ENCODE measurements at places on chromosomes 3 and 15.

- DNase-seq = no peak
Measured at GRCh38 chr15:59622289-59622688, 10.7 kb downstream of the GCNT3 start.

DNA sequence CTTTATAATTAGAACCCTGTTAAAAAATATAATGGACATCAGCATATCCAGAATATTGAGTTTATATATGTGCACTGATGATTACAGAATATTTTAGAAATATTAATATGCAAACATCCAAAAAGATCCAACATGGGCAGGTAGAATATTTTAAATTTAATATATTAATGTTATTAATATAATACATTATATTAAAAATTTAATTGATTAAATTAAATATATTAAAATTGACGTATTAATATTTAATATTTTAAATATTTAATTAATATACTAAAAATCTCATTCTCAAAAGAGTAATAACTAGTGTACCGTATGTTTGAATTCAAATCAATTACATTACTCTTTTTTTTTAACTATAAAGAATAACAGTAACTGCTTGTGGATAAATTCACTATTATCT is 73.8 kb upstream of the FURIN start:
- DNase-seq = no peak

DNA sequence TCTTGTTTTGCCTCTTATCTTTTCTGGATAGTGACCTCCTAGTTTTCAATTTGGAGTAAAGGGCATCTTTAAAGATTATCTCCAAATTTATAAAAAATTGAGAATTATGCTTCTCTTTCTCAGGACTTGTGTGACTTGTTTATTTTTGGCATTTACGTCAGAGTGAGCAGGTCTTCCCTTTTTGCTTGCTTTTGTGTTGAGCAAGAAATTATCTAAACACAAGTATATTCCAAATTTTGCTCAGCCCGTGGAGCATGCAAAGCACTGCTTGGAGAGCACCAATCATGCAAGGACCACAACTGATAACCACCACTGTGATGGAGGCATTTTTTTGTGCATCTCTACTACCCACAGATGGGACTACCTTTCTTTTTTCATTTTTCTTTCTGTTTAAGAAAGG is 7.1 kb downstream of the SLC25A26 start:
- DNase-seq = no peak

DNA sequence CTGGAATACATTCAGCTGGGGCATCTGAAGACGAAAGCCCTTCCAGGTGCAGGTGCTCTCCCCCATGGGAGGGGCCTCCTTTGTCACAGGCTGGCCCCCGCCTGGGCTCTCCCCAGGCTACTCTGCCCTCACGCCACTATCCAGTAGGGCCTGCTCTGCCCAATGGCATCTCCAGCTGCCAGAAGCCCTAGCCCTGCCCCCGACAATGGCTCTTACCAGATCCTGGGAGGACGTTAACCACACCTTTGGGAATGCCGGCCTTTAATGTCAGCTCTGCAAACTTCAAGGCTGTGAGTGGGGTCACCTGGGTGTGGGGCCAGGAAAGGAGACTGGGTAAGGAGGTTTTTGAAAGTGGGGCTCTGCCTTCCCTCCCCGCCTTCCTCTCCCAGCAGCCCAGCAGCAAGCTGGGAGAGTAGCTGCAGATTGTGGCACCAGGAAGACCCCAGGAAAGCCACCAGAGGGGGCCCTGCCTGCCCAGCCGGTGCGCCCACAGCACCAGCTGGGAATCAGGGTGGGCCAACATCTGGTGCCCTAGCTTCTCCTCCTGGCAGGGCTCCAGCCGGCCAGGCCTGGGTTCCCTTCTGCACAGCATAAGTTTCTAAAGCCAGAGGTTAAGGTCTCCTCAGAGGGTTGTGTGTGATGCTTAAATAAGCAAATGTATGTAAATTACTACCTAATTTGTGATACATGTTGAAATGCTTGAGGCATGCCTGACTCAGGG is 40.4 kb upstream of the SLC41A3 start:
- peak; percentile 32 for DNase-seq

- no peak for DNase-seq
Measured at GRCh38 chr3:151265866-151266265, 12.5 kb downstream of the P2RY14 start.

- no peak for DNase-seq
Measured at GRCh38 chr3:117873249-117873600, 1161.4 kb downstream of the IGSF11 start.

DNA sequence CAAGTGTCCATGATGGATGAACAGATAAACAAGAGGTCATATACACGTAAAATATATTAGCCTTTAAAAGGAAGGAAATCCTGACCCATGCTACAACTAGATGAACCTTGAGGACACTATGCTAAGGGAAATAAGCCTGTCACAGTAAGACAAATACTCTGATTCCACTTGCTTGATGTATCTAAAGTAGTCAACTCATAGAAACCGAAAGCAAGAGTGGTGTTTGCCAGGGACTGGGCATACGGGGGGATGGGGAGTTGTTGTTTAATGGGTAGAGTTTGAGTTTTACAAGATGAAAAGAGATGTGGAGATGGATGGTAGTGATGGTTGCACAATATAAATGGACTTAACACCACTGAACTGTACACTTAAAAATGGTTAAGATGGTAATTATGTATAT is 65.4 kb downstream of the C3orf70 start:
- no peak for DNase-seq

DNA sequence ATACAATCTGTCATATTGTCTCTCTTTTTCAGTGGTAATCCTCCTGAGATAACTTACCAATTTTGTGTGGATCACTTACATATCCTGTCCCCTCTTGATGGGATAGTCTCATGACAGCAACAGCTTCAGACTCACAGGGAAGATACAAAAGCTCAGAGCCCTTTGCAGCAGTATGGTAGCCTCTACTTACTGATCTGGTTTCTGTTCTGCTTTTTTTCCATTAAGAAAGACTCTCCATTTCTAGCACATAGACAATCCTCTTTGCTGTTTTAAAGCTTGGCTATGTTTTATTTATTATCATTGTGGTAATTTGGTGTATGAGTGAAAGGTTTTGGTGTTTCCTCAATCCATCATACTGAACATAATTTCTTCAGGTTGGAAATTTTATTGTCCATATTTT is 25.4 kb upstream of the SOX14 start:
- DNase-seq = no peak

- no peak for DNase-seq
Measured at GRCh38 chr3:135310317-135310716, 515.3 kb downstream of the EPHB1 start.

- DNase-seq = no peak
Measured at GRCh38 chr3:172129498-172129849, 90.1 kb downstream of the FNDC3B start.

DNA sequence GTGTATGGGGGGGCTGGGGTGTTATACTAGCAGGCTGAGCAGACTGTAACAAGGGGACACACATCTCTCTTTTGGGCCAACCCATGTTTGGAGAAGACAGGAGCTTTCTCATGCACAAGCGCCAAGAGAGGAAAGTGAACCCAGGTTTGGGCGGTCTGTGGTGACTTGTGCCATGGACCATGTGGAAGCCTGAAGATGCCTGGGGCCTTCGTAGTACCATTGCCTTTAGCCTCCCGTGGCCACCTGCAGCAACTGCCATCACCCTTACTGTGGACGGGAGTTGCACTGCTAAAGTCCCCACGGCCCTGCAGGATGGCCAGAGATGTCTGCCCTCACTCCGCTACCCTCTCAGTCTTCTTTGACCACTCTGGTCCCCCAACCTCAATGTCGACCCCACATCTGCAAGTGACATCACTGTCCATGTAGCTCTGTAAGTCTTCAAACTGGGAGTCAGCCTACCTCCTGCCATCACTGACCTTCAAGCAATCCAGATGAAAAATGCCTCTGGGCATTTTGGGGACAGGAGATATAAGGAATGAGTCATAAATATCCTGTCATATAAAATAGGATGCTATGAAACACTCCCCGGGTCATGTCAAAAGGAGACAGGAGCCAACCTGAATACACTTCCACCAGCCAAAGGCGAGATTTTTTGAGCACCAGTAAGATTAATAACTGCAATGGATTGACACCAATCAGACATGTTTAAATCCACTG is 74.7 kb upstream of the C15orf39 start:
- DNase-seq = no peak

- DNase-seq = no peak
Measured at GRCh38 chr3:149955449-149955848, 15.2 kb downstream of the PFN2 start.

DNA sequence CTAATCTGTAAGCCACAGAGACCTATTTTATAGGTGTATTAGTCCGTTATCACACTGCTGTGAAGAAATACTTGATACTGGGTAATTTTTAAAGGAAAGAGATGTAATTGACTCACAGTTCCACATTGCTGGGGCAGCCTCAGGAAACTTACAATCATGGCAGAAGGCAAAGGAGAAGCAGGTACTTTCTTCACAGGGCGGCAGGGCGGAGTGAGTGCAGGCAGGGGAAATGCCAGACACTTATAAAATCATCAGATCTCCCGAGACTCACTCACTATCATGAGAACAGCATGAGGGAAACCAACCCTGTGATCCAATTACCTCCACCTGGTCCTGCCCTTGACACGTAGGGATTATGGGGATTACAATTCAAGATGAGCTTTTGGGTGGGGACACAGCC is 108.7 kb downstream of the GALK2 start:
- no peak for DNase-seq

DNA sequence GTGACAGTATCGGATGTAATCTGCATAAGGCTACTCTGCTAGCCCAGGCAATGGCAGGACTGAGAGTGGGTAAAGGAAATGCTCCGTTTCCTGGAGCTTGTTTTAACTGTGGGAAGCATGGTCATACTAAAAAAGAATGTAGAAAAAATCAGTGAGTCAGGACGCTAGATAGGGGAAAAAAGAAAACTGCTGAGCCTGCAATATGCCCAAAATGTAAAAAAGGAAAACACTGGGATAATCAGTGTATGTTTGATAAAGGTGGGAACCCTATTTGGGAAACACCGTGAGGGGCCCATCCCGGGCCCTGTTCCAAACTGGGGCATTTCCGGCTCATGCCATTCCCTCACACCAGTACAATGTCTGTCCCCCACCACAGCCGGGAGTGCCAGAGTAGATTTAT is 775.8 kb downstream of the ZPLD1 start:
- DNase-seq = no peak

- DNase-seq = no peak
Measured at GRCh38 chr3:110677506-110677905, 394.1 kb upstream of the NECTIN3 start.

DNA sequence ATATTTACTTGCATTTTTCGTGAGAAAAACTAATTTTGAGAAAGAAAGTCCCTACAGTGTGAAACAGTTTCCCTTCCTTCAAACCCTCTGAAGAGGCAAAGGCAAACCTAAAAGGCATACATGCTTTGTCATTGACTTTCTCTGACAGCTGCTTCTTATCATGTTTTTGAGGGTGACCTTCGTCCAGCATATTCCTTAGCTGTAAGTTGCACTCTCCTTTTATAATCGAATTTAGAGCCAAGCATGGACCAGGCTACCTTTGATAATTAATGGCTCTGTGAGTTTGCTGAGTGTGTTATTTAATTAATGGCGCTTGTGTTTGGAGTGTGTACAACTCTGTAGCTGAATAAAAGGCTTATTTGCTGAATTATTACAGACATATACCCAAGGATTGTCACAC is 684.2 kb upstream of the CFAP20DC start:
- DNase-seq = no peak

DNA sequence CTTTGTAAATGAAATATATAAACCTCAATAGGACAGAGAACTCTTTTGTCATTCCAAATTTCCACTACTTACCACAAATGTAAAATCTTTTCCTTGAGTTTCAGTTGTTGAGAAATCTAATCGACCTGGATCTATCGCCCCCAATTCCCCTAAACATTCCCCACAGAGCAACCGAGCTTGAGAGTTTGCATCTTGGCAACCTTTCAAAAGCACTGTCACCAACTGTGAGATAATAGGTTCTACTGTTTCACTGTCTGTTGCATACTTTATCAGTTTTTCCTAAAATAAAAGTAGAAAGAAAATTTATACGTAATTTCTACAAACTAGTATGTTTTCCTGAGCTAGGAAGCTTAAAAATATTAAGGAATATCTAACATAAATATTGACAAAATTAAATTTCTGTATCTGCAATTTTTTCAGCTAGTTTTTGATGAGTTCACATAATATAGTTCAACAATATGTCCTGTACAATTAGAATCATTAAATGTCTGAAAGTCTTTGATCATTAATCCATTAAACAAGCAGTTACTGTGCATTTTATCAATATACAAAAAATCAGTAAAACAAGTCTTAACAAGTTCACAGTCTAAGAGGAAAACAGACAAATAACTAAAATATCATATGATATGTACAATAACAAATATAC is 54.5 kb downstream of the ATR start:
- DNase-seq = no peak

- no peak for DNase-seq
Measured at GRCh38 chr3:155356594-155357370, 63.3 kb upstream of the STRIT1 start.

DNA sequence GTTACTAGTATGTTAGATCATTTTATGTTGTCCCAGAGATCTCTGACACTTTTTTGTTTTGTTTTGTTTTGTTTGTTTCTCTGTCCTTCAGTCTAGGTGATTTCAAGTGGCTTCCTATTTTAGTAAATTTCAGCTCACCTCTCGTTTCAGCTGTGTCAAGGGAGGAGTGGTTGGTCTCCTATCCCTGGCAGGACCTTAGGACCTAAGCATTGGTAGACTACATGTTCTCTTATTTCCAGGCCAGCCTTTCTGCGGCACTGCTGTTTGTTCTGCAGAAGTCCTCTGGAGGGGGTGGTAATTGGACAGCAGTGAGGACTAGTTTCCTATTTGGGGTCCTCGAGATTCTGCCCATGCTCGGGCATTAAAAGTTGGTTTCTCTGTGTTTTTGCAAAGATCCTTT is 31.8 kb downstream of the MGA start:
- DNase-seq = no peak

- DNase-seq = peak; percentile 63
Measured at GRCh38 chr3:169965562-169966427, 812 bp upstream of the SEC62 start.

DNA sequence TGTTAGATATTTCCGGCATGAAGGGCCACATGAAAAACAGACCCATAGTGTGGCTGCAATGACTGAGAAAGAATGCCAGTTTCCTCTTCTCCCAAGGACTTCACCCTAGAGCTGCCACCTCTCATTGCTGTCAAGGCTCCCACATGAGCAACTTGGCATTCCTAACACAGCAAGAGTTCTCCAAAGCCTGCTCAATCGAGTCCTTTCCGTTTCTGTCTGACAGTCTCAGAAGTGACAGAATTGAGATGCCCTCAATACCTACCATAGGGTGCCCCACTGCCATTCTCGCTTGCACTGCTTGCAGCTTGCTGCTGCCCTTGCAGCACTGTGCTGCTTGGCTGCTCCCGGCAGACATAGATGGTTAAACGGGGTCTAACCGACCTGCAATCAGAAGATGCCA is 44.3 kb downstream of the UBP1 start:
- no peak for DNase-seq

Data from NCI-H774 (cell line).